ENCODE measurements at places on chromosomes 3 and 15.

- no peak for DNase-seq
Measured at GRCh38 chr3:17190353-17191078, 305.8 kb downstream of the PLCL2 start.

DNA sequence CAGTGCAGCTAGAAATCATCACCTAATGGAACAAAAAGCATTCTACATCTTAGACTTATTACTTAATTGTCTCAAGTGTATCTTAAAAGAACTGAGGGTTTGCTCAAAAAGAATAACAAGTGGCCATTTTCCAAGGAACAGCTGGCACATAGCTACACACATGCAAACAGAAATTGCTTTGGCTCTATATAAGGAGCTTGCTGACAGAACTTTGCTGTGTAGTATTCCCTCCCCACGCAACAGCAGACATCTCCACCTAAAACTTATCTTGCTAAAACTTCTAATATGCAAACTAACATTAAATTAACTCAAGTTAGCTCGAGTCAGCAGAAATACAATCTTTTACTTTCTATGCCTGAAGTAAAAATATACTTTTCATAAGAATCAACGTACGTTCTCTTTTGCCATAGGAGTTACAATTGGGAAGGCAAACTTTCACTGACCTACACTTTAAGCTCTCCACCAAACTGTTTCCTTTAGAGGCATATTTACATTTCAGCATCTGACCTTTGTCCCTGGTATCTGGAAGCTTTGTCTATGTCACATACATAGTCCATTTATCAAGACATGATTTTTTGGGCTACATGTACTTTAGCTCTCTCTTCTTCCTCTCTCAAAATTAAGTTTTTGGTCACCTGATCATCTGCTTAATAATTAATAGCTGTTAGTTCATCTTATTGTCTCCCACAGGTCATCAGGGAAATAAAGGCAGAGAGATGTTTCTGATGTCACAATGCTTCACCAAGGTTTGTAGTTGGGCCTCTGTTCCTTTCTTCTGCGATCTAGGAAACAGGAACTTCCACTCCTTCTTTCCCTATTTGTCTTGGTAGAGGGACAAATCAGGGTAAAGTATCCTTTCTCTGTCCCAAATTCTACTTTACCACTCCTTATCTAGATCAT lies 163.4 kb upstream of the AGTR1 start:
- no peak for DNase-seq

DNA sequence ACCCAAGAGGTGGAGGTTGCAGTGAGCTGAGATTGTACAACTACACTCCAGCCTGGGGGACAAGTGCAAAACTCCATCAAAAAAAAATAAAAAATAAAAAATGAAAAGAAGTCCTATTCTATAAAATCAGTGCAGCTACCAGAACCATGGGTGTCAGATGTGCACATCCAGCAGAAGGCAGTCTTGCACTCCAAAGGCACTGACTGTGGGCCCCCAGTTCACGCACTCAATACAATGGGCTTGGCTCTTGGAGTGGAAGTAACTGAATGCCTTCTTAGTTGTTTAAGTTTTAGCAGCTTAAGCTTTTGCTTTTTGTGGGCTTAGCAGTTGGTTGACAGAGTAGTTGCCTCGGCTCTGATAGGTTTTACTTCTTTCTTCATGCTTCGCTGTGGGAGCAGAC lies 141.4 kb downstream of the AGBL1 start:
- DNase-seq, result peak; percentile 77

DNA sequence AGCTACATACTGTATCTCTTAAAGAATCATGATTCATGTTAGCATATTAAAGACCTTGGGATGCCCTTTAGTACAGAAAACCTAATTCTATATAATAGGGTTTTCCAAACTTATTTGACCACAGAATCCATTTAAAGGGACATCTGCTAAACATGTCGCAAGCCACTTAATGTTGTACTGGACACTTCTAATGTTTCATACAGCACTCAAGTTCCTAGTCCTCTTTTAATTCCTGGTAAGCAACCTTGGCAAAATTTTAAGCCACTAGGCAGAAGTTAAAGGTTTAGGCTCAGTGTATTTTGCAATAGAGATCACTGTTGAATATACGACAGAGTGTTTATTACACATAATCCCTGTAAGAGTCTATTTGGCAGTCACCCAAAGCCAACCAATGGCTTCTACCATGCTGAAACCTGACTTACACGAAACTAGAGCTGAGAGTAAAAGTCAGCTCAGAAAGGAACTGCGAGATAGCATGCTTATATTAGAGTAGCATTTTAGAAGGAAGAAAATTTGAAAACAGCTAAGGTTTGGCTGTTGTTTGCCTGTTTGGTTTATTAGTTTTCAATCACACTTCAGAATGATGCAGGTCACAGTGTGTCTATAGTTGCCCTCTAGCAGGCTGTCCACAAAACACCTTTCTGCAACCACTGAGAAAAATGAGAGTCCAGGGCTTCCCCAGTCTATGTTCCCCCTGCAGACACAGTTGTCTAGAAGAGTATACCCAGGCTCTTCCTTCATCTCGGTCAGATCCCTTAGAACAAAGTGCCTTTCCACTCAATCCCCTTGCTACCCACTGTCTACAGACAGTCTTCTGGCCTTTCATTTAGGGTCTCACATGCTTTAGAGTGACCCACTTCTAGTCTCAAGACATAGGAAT lies 104.4 kb downstream of the FMN1 start:
- no peak for DNase-seq

DNA sequence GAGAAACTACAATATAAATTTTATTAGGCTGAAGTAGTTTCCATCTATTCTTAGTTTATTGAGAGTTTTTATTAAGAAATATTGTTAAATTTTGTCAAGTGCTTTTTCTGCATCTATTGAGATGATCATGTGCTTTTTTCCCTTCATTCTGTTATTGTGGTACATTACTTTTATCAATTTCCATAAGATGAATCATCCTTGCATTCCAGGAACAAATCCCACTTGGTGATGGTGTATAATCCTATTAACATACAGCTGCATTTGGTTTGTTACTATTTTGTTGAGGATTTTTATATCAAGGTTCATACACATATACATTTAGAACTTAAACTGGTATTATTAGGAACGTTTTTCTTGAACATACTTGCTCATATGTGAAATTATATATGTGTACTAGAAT lies 199.8 kb downstream of the TBC1D5 start:
- no peak for DNase-seq

Data from neural progenitor cell (in vitro differentiated cells).